Colonic mucosa (tissue), 4 donors: ENCODE measurements at places on chromosomes 12 and 14.
A peak's percentile ranks its signal among the peaks of the same experiment; 100 is the strongest.

DNA sequence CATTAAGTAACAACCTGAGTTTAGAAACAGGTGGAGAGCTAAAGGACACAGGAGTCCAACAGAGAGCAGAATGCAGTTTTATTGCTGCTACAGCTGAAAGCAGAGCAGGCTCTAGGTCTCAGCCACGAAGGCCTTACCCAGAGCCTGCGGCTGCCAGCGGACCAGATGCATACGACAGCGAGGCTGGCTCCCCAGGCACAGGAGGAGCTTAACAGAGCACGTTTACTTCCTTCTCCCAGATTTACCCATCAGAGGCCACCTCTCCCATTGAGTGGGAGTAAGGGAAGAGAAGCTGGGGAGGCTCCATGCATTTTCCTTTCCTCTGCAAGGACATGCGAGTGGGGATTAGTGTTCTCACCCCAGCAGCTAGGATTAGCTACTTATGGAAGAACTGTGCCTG, 22.6 kb downstream of the DYNC1H1 start:
- no peak for DNase-seq

DNA sequence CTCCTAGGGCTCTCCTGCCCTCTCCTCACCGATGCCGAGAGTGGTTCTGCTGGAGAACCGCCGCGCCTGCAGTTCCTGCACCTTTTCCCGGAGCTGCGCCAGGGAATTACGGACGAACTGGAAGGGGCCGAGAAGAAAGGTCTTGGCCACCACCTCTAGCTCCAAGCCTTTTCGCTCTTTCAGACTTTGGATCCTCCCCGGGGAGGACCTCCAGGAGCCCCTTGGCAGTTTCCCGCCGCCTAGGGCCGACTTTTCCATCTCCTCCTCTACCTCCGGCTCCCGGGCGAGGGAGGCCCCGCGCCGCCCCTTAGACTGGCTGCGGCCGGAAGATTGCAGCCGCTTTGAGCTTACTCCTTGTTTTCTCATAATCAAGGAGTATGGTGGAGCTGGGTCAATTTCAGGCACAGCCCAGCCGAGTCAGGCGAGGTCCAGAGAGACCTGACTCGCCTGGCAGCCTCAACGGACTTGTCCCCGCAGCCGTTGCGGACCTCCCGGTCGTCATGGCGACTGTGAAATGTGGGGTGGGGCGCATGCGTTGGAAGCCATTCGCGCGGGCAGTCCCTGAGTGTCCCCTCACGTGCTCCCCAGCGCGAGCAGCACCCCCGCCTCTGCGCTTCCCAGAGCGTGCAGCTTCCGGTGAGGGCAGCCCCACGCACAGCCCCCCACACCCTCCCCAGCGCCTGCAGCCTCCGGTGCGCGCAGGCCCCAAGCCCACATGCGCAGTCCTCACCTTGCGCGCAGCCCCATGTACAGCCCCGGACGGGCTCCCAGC, at the start of gene DPY19L2:
DPY19L2 (minus strand) TSS at position 466 of the 772 bp plus-strand sequence; CDS start at position 366, 100 bp downstream.
- DNase-seq: peak; percentile 69

- no peak for DNase-seq
These were observed 374.7 kb downstream of the KCNH5 start for GRCh38 chr14:62670526-62670925.

GRCh38 chr14:49364752-49365117, 221.4 kb downstream of the RPS29 start:
- no peak for DNase-seq

GRCh38 chr14:32764131-32764530, 174.5 kb upstream of the NPAS3 start:
- DNase-seq: no peak

GRCh38 chr12:102526656-102527055, 46.3 kb upstream of the IGF1 start:
- DNase-seq: no peak
